ENCODE measurements at places on chromosomes 2 and 18. TPM values are rescaled to one million over a fixed set of nuclear protein-coding genes. Genes with fewer than 3 reads are reported as not detected.

Gene CD28
- 0.82 TPM for total RNA-seq

GRCh38 chr2:237488295-237488694 lies 1.2 kb downstream of the MLPH start:
- no peak for DNase-seq

GRCh38 chr2:186645999-186646398 lies 47.9 kb upstream of the FAM171B start:
- no peak for DNase-seq

Gene VSNL1
- 46.5 TPM for total RNA-seq

- DNase-seq = no peak
Measured at GRCh38 chr18:48802543-48803290, 148.0 kb downstream of the SMAD7 start.

DNA sequence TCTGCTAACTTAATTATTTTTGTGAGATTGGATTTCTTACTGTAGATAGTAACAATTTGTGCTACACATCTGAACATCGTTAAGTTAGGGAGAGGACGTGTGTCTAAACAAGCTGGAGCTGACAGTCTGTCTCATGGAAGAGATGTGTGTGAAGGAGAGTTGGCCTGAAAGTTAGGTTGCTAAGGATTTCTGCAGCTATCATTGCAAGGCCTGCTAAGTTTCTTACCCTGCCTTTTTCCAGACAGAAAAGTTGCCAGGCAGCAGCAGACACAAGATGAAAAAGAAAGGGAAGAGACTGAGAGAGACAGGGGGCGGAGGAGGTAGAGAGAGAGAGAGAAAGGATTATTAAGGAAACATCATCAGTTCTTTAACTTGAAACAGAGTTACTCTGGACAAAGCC lies 4.1 kb upstream of the LRP1B start:
- no peak for DNase-seq
